ENCODE measurements at places on chromosomes 1 and 21. TPM values are rescaled to one million over a fixed set of nuclear protein-coding genes. Genes with fewer than 3 reads are reported as not detected.

The PLEKHN1 gene
- 1.2 TPM for total RNA-seq

The FCRL2 gene
- 1.3 TPM for total RNA-seq

GRCh38 chr21:15003463-15004135, 61.2 kb downstream of the NRIP1 start:
- H3K36me3 ChIP-seq = no peaks in the 10 kb centered on the region
- no peaks in the 10 kb centered on the region for H3K27me3 ChIP-seq
- no peak overlapping the region for H3K27ac ChIP-seq

The OR2T5 gene
- total RNA-seq = not detected

GRCh38 chr1:202586018-202586821, 124.0 kb downstream of the SYT2 start:
- no peaks in the 10 kb centered on the region for H3K27me3 ChIP-seq
- peak overlapping the region; percentile 25 for H3K27ac ChIP-seq
- no peak for DNase-seq
- peaks cover 32% of the 10 kb centered on the region for H3K4me1 ChIP-seq
- no peak overlapping the region for H3K4me3 ChIP-seq

Data from lower lobe of right lung (tissue), 2 donors.